ENCODE measurements at places on chromosomes 2 and 18. TPM values are rescaled to one million over a fixed set of nuclear protein-coding genes. Genes with fewer than 3 reads are reported as not detected.

Gene FABP1
- total RNA-seq, result not detected

Gene CYTIP
- 40.5 TPM for total RNA-seq

Gene CLEC4F
- total RNA-seq, result 0.71 TPM

Gene FAM237A
- total RNA-seq, result not detected

Gene PKDCC
- 65.8 TPM for total RNA-seq

- no peak overlapping the region for H3K27ac ChIP-seq
- no peak for DNase-seq
- no peaks in the 10 kb centered on the region for H3K27me3 ChIP-seq
- H3K36me3 ChIP-seq, result no peaks in the 10 kb centered on the region
These were observed 32.3 kb downstream of the CXCR4 start for GRCh38 chr2:136085453-136086209.

DNA sequence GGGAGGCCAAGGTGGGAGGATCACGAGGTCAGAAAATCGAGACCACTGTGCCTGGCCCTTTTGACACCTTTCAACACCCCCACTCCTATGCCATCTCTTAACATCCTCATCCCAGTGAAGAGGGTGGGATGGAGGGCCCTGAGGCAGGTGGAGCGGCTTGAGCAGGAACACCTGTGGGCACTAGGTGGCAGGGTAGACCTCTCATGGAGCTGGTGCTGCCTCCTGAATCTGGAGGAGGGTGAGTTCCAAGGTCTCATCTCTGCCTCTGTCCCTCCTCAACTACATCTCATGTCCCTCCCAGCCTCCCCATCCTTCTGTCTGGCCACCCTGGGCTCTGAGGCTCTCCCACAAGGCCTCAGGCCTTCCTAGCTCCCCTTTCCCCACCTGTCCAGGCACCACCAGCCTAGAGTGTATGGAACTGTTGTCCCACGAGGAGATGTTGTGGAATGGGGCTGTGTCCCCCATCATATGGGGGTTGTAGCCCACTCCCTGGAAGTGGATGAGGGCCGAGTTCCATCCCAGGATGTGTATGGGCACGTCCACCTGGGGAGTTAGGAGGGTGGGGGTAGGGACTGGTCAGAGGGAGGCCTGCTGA lies 17.0 kb upstream of the CRYBA2 start:
- no peaks in the 10 kb centered on the region for H3K4me1 ChIP-seq
- peaks cover 11% of the 10 kb centered on the region for H3K27me3 ChIP-seq
- no peak overlapping the region for H3K4me3 ChIP-seq

DNA sequence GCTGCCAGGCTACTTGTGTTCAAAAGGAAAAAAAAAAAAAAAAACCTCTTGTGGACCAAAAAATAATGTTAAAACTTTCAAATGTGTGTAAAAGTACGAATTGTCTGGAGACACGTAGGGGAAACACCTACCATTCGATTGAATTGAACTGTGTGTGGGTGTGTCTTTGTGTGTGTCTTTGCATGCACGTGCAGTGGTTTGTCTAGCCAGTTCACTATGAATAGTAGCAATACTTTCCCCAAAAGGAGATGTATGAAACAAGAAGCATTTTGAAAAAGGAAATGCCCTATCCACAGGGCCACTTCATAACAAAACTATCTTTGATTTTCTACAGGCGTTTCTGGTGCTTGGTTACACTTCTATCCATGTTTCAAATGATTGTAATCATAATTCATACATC lies 186.8 kb downstream of the RPRM start:
- no peak overlapping the region for H3K4me3 ChIP-seq
- H3K27me3 ChIP-seq, result no peaks in the 10 kb centered on the region
- H3K4me1 ChIP-seq, result no peaks in the 10 kb centered on the region
- H3K27ac ChIP-seq, result no peak overlapping the region
